ENCODE measurements at places on chromosomes 7 and 10.

- no peak for DNase-seq
These were observed 26.9 kb downstream of the WIPI2 start for GRCh38 chr7:5216931-5217330.

GRCh38 chr7:94507462-94507861, 2.1 kb upstream of the CASD1 start:
- DNase-seq: no peak

DNA sequence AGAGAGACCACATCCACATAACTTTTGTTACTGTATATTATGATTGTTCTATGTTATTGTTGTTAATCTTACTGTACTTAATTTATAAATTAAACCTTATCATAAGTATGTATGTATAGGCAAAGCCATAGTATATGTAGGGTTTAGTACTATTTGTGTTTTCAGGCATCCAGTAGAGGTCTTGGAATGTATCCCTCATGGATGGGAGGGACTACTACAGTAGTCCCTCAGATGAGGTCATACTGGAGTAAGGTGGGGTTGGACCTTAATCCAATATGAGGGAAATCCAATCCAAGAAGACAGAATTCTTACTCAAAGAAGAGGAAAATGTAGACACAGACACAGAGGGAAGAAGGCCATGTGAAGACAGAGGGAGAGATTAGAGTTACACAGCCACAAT, 34.1 kb upstream of the MALRD1 start:
- no peak for DNase-seq

- no peak for DNase-seq
These were observed 451.4 kb downstream of the SUGCT start for GRCh38 chr7:40586197-40586596.

DNA sequence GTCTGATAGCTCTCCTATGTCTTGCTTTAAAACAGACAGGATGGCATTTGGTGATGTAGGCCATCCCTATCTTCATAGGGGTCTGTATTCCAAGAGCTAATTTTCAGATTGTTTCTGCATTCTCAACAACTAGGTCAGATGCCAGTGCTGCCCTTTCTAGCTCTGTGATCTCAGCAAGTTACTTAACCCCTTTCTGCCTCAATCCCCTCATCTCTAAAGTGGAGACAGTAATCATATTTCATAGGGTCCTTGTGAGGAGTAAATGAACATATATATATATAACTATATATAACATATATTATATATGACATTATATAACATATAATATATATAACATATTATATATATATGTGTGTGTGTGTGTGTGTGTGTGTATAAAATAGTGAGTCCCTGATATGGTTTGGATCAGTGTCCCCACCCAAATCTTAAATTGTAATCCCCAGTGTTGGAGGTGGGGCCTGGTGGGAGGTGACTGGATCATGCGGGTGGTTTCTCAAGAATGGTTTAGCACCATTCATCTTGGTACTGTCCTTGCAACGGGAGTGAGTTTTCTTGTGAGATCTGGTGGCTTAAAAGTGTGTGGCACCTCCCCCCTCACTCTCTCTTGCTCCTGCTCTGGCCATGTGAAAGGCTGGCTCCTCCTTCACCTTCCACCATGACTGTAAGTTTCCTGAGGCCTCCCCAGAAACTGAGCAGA, 45.2 kb downstream of the HIPK2 start:
- no peak for DNase-seq

DNA sequence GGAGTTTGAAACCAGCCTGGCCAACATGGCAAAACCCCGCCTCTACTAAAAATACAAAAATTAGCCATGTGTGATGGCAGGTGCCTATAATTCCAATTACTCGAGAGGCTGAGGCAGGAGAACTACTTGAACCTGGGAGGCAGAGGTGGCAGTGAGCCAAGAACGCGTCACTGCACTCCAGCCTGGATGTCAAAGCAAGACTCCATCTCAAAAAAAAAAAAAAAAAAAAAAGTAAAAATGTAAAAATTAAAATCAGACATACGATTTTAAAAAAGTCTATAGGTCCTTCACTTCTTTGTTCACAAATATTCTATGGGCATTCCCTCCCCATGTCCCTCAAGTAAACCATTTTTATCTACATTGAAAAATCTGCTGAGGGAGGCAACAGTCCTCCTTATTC, 34.9 kb upstream of the TLL2 start:
- DNase-seq: no peak

GRCh38 chr7:149633976-149634945, 136.7 kb upstream of the ZNF746 start:
- DNase-seq: no peak

- no peak for DNase-seq
These were observed 85.9 kb upstream of the GATA3 start for GRCh38 chr10:7968510-7969112.

- DNase-seq: no peak
These were observed 642.2 kb downstream of the SH2D4B start for GRCh38 chr10:81179805-81180452.

GRCh38 chr7:29394321-29394720, 169.3 kb upstream of the PRR15 start:
- no peak for DNase-seq

- DNase-seq: no peak
These were observed 175.7 kb upstream of the MEOX2 start for GRCh38 chr7:15862016-15862780.

GRCh38 chr7:134021836-134022235, 105.3 kb upstream of the LRGUK start:
- DNase-seq: no peak

DNA sequence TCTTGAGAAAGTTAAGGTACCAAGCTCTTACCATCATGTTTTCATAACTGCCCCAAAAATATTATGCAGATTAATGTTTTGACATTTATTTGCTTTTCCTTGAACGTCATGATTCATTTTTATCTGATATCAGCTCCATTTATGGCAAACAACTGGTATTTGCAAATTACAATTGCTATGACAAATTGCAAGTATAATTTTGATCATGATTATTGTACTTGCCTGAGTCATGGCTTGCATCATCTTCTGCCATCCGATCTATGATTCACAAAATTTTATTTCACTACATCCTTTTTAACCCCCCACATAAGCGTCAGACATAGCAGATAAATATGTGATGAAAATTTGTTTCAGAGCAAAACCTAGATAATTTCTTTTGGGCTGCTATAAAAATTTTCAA, 155.0 kb downstream of the STK31 start:
- DNase-seq: no peak

GRCh38 chr10:8187171-8187666, 132.7 kb downstream of the GATA3 start:
- DNase-seq: no peak

- DNase-seq: no peak
These were observed 66.8 kb upstream of the SEPHS1 start for GRCh38 chr10:13414855-13415254.

- no peak for DNase-seq
These were observed 595.7 kb downstream of the CCSER2 start for GRCh38 chr10:84924131-84924530.

DNA sequence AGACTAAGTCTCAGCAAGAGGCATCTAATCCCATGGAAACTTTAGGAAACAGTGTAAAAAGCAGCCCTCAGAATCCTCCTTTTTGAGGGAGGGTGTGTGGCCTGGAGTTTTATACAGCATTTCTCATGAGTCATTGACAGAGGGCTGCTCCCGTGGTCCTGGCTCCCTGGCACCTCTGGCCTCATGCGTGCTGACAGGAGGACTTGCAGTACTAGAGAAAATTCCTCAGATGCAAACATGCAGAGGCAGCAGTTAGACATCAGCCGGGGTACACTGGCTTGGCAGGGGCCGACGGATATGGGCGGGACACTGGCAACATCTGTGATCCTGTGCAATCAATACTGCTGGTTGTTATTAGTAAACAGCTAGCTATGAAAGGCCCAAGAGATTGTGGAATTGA, 925.1 kb upstream of the CELF2 start:
- no peak for DNase-seq

DNA sequence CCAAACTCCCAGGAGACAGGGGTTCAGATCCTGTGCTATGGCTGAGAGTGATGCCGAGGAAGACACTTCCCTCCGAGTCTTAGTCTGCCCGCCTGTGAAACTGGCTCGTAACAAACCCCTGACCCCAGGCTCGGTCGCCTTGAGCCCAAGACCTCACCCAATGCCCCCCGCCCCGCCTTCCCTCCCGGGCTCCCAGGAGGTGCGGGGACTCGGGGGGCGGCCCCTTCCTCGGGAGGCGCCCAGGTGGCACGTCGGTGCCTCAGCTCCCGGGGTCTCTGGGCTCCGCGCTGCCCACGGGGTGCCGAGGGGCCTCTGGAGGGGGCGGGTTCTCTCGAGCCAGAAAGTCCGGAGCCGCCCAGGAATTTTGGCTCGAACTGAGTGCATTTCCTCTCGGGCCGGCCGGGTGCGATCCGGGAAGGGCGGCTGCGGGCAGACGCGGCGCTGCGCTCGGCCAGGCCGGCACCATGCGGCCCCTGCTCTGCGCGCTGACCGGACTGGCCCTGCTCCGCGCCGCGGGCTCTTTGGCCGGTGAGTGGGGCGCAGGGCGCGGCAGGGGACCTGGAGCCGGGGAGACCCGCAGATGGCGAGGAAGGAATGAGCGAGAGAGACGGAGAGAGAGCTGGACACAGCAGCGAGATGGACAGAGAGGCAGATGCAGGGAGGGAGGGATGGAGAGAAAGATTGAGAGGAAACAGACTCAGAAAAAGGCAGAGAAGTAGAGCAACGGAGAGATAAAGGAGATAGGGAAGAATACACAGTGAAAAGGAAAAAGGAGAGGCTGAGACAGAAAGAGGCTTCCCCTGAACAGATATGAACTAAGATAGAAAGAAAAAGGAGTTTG, at the start of gene PLAC9:
TSS of gene PLAC9 (plus strand) at position 432 of the 841 bp plus-strand sequence. CDS start at position 465, 33 bp downstream.
- DNase-seq: no peak

GRCh38 chr7:55132890-55133551, 114.2 kb downstream of the EGFR start:
- DNase-seq: peak; percentile 30

DNA sequence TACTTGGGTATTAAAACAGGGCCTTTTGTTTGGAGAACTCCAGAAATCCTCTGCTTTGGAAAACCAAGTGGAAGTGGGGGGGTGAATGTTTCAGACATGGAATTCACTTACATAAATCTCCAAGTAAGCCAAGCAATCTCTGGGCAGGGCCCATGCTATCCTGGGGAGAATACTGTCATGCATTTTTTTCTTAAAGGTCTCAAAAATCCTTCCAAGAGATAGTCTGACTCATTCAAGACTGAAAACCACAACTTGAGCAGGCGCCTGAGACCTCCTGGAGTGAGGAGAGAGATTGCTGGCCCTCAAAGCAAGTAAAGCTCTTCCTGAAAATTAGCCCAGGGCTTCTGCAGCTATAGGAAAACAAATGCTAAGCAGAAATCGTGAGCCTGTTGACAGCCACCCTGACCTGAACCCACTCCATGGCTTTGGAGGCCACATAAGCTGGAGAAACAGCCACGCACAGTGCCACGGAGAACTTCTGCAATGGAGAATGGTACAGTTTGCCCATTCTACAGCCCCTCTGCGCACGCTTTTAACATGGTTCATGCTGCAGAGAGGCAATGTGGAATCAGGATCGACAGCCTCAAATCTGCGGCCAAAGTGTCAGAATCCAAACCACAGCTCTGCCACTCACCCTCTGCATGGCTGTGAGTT, 203.1 kb upstream of the AUTS2 start:
- DNase-seq: no peak

GRCh38 chr10:97076781-97077180, 109.0 kb downstream of the SLIT1 start:
- no peak for DNase-seq

- no peak for DNase-seq
These were observed 15.4 kb downstream of the CLCN1 start for GRCh38 chr7:143331179-143331801.

- DNase-seq: no peak
These were observed 86.3 kb downstream of the PLPP4 start for GRCh38 chr10:120543291-120543690.

- DNase-seq: no peak
These were observed 95.4 kb downstream of the TRIL start for GRCh38 chr7:28862595-28863272.

DNA sequence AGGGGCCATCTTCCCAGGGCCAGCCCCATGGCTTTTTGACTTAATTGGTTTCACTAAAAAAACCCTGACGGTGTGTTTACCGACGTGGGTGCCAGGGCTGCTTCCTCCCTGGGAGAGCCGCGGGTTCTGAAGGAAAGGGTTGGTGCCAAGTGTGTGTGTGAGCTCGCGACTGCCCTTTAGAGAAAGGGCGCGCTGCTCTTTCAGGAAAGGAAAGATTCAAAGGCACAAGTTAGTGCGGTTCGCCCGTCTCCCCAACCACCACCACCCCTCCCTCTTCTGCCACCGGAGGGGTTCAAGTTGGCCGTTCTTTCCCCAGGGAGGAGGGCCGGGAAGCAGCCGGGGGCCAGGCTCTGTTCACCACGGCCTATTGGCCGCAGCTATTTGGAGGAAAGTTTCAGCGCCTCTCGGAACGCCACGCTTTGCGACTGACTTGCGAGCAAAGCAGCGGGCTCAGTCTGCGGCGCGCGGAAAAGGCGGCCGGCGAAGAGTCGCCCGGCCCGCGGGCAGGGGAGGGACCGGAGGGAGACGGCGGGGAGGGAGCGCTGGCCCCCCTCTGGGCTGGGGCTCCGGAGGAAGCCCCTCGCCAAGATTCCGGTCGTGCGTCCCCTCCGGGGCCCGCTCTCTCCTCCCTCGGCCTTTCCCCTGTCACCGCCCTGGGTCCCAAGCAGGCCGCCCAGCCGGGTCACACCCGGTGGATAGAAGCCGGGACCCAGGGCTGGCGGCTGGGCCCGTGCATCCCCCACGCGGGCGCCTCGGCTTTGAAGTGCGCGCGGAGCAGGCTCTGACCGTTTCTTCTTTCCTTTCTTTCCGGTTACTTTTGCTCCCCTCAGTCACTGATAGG, 165.9 kb upstream of the PPP1R3A start:
- no peak for DNase-seq

DNA sequence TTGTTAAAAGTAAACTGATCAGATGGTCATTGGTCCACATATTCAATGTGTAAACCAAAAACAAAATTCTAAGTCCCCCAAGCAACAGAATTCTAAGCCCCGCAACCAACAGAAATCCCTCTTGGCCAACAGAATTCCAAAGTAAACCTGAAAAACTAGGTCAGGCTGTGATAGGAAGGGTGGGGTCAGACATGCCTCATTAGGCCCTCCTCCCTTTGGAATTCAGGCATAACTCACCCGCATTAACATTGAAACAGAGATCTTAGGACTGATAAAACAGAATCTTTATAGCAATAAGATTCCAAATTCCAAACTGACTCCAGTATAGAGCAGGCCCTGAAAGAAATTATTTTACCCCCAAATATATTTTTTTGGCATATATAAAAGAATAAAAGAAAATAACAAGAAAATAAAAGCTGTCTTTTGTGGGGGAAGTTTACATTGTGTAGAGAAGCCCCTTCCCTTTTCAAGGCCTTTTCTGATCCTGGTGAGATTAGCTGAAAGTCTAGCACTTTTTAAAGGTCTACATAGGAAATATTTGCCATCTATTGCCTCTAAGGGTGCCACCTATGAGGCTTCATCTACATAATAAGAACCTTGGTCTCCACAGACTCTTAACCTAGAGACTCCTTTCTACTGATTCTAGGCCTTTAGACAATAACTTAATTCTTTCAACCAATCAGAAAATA, 30.5 kb downstream of the GNAT3 start:
- no peak for DNase-seq

GRCh38 chr10:6678211-6678803, 98.2 kb upstream of the PRKCQ start:
- peak; percentile 81 for DNase-seq

GRCh38 chr7:142303650-142304049, 45.8 kb upstream of the PRSS58 start:
- no peak for DNase-seq

Data from stimulated activated CD8-positive, alpha-beta memory T cell treated with anti-CD3 and anti-CD28 coated beads, Interleukin-4, amount 100 ng/mL, for 48 hours (primary cell).